Anterior cingulate cortex (tissue), 58 donors: ENCODE measurements at places on chromosomes 6 and 20.

DNA sequence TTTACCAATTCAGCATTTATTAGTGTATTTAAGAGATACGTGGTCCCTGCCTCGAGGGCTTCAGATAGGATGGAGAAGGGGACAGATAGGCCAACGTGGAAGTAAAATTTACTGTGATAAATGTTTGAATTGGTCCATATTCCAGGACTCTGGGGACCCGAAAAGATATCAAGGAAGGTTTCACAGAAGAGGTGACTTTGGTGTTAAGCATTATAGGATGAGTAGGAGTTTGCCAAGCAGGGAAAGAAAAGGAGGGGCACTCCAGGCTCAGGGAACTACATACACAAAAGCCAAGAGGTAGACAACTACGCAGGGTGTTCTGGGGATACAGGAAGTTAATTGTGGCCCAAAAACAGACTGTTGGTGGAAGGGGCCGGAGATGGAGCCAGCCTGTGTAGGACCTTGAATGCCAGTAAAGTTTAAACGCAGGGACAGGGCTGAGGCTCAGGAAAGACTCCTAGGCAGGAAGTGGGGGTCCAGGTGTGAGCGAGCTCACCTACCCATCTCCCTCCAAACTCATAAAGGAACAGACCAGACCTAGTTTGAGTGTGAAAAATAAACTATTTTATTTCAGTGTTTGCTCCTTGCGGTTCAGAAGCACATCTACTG is 37.0 kb downstream of the TGM2 start:
- no peak for DNase-seq

DNA sequence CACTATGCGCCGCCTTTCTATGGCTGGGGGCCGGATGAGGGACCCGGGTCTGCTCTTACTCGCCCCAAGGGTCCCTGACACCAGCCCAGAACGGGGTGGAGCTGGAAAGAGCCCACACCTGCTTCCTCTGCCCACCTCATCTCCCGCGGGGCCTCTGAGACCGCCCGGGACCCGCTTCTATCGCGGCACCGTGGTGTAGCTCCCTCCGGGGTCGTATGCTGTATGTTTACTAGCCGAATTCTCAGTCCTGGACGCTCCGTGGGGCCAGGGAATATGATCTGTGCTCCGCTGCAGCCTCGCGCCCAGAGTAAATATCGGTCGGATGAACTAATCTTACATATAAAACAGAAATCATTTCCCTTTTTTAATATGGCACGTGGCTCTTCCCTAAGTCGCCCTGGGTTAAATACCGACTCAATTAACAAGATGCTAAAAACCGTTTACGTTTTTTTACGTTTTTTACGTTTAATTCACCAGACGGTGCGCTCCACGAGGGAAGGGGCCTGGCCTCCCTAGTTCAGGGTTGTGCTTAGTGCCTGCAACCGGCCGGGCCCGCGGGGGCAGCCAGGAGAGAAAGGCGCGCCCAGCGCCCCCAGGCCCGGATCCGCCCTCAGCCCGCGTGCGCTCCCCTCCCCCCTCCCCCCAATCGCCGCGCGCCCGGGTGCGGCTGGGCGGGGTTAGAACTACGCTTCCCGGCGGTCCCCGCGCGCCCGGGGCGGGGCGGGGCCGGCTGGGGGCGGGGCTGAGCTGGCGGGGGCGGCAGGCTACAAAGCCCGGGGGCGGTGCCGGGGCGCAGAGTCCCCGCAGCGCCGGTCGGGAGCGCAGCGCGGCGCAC is at the start of gene RBM38:
RBM38 (plus strand) TSS at position 793 of the 835 bp plus-strand sequence. CDS start 186 bp downstream, outside the sequence.
- DNase-seq: peak; percentile 70

GRCh38 chr20:48970681-48971365 is 49.3 kb downstream of the ARFGEF2 start:
- no peak for DNase-seq

DNA sequence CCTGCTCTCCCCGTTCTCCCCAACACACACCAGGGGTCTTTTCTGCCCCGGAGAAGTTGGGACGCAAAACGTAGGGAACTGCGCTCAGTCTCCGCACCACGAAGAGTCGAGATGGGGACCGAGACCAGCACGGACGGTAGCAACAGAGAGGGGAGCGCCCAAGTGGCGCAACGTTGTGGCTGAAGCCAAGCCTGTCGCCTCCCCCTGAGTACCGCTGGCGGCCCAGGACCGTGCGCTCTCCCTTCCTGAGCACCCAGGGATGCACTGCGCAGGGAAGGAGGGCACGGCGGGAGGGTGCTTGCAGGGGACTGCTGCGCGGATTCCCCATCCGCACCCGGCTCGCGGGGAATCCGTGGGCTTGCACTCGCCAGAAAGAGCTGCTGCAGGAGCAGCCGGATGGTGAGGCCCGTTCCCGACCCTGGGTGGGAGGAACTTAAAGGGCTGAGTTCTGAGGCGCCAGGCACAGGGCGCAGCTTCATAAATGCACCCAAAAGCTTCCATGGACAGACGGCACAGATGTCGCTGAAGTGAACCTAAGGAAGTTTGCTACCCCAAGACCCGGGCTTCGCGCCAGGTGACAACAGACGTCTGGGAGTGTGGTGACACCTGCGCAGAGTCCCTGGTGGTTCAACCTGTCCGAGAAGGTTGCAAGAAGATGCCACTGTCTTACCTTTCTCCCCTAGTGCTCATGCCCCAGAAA is 178.7 kb downstream of the TBXT start:
- DNase-seq: no peak

DNA sequence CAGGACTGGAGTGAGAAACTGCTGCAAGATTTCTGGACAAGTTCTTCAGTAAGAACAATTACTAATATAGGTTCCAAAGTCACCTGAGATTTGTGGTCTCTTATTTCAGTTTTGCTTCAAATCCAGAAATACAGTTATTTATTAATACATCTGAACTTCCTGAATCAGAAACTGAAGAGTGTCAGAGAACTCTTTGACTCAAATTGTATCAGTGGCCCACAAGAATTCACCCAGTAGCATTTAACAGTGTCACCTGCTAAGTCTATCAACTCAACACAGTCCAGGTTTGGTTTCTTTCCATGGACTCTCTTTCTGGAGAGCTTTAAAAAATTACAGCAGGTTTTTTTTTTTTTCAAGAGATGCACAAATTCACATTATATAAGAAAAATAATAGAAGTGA is 18.8 kb upstream of the NHSL1 start:
- DNase-seq: no peak

GRCh38 chr6:82072751-82073150 is 174.8 kb downstream of the IBTK start:
- no peak for DNase-seq

GRCh38 chr20:6732001-6732447 is 35.5 kb upstream of the BMP2 start:
- DNase-seq: no peak

DNA sequence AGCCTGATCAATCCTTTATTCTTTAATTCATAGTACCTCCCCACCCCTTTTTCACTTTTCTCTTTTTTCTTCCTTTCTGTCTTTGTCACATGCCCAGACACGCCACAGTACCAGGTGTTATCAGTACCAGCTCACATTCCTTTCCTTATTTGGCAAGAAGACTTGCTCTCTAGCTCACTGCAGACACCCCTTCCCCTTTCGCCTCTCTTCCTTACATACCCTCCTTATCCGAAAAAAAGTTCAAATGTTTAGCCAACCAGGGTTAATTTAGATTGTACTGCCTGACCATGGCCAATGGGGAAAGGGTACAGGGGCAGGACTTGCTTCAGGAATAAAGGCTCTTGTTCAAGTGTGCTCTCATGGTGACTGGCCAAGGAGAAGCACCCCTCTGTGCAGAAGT is 9.3 kb upstream of the SIRPB2 start:
- DNase-seq: no peak

GRCh38 chr20:46282669-46283068 is 25.6 kb downstream of the CDH22 start:
- no peak for DNase-seq

DNA sequence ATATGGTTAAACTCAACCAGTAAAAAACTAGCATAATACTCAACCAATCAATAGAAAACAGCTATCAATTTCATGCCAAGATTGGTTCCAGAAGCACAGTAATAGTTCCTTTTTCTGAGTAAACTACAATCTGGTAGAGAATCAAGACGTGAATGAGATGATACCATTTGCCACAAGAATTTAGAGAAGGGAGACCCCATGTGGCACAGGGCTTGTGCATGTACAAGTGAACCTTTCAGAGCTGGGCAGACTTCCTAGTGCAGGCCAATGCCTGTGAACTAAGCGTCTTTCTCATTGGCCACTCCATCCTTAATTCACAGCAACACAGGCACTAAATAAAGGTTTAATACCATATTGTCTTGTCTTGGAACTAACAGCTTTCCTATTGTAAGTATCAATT is 213.5 kb downstream of the RFPL4B start:
- DNase-seq: no peak

- no peak for DNase-seq
Measured at GRCh38 chr6:4256969-4257368, 121.6 kb upstream of the ECI2 start.

GRCh38 chr20:42392442-42392841 is 774.3 kb upstream of the CHD6 start:
- DNase-seq: no peak

- DNase-seq: no peak
Measured at GRCh38 chr6:93677264-93677965, 258.1 kb upstream of the EPHA7 start.

DNA sequence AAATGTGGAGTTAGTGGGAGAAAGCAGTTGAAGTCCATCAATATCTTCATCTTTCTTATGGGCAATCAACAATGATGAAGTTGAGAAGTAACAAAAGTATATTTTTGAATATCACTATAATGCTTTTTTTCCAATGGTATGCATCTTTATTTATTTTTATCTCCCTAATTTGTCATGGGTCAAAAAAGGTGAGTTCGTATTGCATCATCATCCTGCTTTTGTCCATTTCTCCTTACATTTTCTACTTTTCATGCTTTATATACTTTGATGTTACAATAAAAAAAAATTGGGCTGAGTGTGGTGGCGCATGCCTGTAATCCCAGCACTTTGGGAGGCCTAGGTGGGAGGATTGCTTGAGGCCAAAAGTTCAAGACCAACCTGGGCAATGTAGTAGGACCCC is 101.2 kb upstream of the STXBP5 start:
- DNase-seq: no peak

DNA sequence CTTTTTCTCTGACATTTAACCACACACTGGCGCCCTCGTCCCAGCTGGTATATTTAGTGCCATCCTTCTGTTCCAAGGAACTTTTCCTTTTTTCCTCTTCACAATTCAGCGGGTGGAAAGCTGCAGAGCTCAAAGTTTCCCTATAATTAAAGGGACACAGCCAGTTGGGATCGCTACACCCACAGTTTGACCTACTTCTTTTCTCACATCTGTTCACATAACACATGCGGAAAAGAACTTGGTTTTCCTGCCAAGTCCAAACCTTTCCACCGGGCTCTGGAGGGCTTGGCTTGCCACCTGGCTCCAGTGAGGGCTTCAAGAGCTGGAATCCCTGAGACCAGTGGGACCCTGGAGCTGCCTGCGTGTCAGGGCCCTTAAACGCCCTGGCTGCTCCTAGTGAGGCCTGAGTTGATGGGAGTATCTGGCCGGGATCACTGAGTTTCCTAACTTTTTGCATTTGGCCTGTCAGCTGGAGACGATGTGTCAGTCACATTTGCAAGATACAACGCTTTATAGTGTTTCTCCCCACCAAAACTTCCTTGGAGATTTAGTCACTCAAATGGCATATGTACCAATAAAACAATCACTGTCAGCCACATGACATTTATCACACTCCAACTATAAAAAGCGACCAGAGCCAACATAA is 176.0 kb downstream of the SASH1 start:
- no peak for DNase-seq

DNA sequence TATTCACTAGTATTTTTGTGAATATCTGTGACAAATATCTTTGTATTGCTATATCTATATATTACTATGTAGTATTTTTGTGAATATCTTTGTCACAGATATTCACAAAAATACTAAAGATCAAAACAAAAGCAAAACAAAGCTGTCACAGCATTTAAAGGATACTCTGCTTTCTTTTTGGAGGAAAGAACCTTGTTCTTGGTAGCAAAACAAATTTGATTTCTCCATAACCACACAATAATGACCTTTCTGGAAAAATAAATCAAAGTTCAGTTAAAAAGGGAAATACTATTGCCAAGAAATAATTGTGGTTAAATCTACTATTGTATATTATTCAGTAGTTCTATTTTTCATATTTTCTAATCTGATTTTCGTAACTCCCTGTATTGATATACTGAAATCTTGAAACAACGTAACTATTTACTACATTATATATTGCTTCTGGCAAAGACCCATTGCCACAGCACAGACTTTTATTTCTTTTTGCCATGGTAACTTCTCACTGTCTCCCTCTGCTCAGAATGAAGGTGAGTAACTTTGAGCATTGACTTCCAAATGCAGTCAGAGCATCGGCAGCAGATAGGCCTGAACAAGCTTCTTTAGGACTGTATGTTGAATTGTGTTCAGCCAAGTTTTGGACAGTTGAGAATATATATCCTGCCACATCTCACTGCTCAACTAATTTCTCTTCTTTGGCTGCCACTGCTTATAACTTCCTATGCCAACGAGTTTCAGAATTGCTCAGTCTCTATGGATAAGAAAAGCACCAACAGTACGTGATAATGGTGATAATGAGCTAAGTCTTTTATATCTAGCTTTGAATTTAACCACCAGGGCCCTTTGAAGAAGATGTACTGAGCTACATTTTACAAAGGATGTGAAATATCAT is 1097.2 kb upstream of the GJE1 start:
- DNase-seq: no peak

GRCh38 chr20:35014537-35014936 is 58.9 kb downstream of the MYH7B start:
- no peak for DNase-seq
